ENCODE measurements at places on chromosomes 1 and 21.
A peak's percentile ranks its signal among the peaks of the same experiment; 100 is the strongest.

DNA sequence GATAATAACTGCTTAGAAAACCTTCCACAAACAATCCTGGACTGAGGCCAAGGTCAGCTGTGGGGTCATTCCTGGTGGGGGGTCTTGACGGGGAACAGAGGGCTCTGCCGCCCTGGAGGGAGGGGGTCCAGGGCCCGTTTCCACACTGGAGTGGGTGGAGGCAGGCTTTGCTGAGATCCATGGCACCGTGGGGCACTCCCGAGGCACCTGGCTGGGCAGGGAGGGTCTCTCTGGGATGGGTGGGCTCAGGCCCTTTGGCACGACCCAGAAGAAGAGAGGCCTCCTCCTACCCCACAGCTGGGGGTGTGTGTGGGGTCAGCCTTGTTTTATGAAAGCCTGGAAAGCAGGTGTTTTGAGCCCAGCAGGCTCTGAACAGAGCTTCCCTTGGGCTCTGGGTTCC, 5.1 kb downstream of the MMEL1 start:
- DNase-seq, result no peak

- no peak for DNase-seq
Measured at GRCh38 chr1:211424018-211424417, 67.9 kb downstream of the RD3 start.

DNA sequence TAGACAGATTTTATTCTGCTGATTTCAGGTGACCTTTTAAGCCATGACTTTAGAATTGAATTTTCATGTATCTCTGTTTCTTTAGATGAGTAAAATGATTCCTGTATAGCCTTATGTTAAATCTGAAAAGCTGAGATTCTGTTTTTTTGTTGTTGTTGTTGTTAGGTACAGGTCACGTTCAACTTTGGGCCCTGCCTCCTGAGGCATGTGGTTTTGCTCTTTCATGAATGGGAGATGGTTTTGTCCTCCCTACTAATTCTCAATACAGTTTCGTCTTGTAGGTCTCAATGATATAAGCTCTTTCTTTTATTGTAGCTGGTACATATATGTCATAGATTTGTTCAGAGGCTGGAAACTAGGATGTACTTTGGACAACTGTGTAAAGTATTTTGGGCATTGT, 79.6 kb downstream of the CDC14A start:
- no peak for DNase-seq

- no peak for DNase-seq
Measured at GRCh38 chr1:14602136-14602535, 3.7 kb downstream of the KAZN start.

DNA sequence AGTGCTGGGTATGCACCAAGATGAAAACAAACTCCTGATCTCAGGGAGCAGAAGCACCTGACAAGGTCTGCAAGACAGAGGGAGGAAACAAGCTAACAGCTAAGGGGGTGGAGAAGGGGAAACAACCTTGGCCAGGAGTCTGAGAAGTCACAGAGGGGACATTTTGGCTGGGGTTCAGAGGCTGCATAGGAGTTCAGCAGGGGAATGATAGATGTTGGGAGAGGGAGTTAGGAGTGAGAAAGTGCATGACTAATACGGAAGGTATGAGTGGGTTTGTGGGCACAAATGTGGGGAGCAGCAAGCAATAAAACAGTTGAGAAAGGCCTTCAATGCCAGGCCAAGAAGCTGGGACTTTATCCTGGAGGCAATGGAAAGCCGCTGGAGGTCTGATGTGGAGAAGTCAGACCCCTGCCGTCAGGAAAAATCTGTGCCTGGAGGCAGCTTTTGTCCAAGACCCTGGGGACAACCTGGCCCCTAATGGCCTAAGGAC, 16.4 kb downstream of the EPHA2 start:
- DNase-seq, result no peak

- DNase-seq, result peak; percentile 3
Measured at GRCh38 chr1:82706741-82707140, 906.0 kb downstream of the ADGRL2 start.

- DNase-seq, result no peak
Measured at GRCh38 chr1:87370544-87370943, 41.9 kb downstream of the LMO4 start.

DNA sequence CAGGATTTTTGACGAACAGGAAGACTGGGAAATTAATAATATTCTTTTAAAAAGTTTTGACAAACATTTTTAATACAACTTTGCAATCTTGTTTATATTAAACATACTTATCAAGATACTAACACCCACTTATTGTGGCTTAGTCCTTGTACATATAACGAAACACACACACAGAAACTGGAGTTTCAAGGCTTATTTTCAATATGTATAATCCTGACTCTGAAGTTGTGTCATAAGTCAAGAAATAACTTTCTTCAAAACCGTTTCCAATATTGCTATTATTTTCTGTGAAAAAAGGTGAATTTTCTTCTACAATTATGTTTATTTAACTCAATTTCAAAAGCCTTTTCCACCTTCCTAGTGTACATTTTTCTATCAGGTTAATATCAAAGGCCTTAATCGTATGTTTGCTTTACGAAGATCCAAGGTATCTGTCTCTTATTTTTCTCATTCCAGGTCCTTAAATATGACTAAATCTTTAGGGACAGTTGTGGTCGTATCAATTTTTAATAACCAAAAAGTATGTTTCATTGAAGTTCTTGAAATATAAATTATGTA, 1.8 kb downstream of the CDKN2C start:
- DNase-seq, result no peak

GRCh38 chr1:184386312-184387068, at the start of gene C1orf21:
C1orf21 (plus strand) TSS chr1:184387029; CDS start chr1:184477510, 90,481 bp downstream.
- peak; percentile 99 for DNase-seq

DNA sequence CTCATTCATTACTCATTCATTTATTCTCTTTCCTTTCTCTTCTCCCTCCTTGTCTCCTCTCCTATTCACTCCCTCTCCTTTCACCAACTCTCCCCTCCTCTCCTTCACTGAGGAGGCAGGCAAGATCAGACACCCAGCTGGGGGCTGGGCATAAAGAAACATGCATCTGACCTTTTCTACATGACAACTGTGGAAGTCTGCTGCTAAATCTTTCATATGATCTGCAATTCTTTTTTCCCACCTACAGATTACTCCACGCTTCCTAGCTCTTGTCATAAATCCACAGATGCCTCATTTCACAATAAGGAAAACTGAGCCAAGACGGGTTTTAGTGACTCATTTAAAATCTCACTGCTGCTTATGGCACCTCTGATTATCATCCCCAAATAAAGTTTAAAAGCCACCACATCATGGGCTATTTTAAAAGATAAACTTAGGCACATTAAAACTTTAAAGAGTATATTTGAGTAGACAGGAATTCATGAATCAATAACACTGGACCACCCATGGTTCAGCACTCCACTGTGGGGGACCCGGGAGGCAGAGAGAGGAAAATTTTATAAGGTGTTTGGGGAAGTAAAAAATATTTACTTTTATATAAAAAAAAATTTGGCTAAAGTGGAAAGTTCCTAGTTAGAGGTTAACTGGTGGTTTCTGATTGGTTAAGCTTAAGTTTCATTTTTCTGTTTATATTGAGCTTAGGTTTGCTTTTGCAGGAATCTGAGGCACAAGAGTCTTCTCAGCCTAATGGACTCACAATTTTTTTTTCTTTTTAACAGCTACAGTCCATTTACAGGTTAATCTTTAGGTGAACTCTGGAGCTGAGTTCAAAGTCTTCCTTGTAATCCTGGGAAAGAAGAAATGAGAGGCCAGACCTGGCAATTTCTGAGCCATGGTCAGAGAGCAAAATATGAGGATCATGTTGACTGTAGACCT, 55.8 kb upstream of the DNAH14 start:
- DNase-seq, result no peak

GRCh38 chr1:192224846-192225245, 66.6 kb downstream of the RGS18 start:
- no peak for DNase-seq

DNA sequence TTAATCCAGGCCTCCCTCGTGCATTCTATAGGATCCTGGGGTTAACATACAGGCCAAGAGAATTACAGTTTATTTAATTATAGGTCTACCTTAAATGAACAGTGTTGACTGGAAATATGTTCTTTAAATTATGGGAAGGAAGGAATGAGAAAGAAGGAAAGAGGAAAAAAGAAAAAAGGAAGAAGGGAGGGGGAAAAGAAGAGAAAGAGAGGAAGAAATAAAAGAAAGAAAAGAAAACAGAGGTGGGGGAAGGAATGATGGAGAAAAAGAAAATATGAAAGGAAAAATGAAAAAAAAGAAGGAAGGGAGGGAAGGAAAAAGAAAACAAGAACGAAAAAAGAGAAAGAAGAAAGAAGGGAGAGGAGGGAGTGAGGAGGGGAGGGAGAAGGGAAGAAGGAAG, 38.5 kb downstream of the WNT9A start:
- no peak for DNase-seq

DNA sequence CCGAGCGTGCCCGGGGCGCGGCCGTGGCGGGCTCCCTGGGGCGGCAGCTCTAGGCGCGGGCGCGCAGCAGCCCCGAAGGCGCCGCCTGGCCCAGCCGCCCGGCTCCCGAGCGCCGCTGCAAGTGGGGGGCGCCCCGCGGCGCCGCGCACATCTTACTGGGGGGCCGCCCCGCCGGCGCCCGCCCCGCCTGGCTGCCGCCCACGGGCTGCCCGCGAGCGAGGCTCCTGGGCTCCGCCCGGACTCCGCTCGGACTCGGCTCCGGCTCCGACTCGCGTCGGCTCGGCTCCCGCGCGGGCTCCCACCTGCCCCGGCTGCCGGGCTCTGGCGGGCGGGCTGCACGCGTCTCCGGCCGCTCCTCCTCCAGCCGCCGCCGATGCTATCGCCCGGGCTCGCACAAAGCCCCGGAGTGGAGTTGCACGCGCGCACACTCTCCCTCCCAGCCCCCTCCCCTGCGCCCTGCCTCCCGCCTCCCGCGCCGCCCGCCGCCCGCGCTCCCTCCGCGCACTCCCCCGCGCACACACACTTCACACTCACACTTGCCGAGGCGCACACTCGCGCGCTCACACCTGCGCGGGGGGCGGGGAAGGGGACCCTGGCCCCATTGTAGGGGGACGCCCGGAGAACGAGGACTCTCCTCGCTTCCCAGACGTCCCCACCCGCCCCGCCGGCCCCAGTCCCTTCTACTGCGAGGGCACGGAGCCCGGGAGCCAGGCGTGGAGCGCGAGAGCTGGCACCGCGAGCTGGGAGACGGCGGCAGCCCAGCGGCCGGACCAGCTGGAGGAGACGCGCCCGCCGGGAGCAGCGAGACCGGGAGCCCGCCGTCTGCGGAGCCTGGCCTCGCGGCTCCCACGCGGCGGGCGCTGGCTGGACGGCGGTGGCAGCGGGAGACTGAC, at the start of gene GRIK3:
GRIK3 (minus strand) TSS at position 395 of the 893 bp plus-strand sequence. CDS start 407 bp downstream, outside the sequence.
- DNase-seq, result peak; percentile 64

Data from NCI-H526 treated with DMSO at 0.1 percent for 48 hours (cell line).